ENCODE measurements at places on chromosomes 4 and X. TPM values are rescaled to one million over a fixed set of nuclear protein-coding genes. Genes with fewer than 3 reads are reported as not detected.

NDP gene
- total RNA-seq = not detected

MAGEA4 gene
- not detected for total RNA-seq

ERAS gene
- not detected for total RNA-seq

KCNE5 gene
- total RNA-seq = 0.47 TPM

PPP3CA gene
- 50.9 TPM for total RNA-seq

GIMD1 gene
- total RNA-seq = not detected

OR13H1 gene
- not detected for total RNA-seq
